ENCODE measurements at places on chromosomes 2 and 18. TPM values are rescaled to one million over a fixed set of nuclear protein-coding genes. Genes with fewer than 3 reads are reported as not detected.

EFEMP1 gene
- not detected for polyA plus RNA-seq

KLHL14 gene
- not detected for polyA plus RNA-seq

DYTN gene
- not detected for polyA plus RNA-seq

PAX3 gene
- polyA plus RNA-seq = not detected

COL3A1 gene
- polyA plus RNA-seq = not detected

DPY30 gene
- 159 TPM for polyA plus RNA-seq

GPR148 gene
- polyA plus RNA-seq = not detected

SETBP1 gene
- polyA plus RNA-seq = 0.16 TPM

TM4SF20 gene
- not detected for polyA plus RNA-seq

GPAT2 gene
- polyA plus RNA-seq = 4.2 TPM

COL4A3 gene
- polyA plus RNA-seq = not detected

CRYBA2 gene
- polyA plus RNA-seq = not detected

KIAA2012 gene
- polyA plus RNA-seq = not detected

VSNL1 gene
- polyA plus RNA-seq = not detected

CEBPZOS gene
- 43.0 TPM for polyA plus RNA-seq

ZEB2 gene
- 0.08 TPM for polyA plus RNA-seq

DOK6 gene
- polyA plus RNA-seq = 0.02 TPM

KANSL3 gene
- polyA plus RNA-seq = 8.3 TPM

PROM2 gene
- not detected for polyA plus RNA-seq

LYPD1 gene
- not detected for polyA plus RNA-seq

PRKAG3 gene
- polyA plus RNA-seq = not detected

B3GNT7 gene
- not detected for polyA plus RNA-seq

PLGLB1 gene
- 0.49 TPM for polyA plus RNA-seq

LAMA3 gene
- polyA plus RNA-seq = not detected

UGT1A8 gene
- not detected for polyA plus RNA-seq

CCDC74A gene
- polyA plus RNA-seq = not detected

CYP27A1 gene
- polyA plus RNA-seq = 0.27 TPM
